WTC11 (cell line): ENCODE measurements at places on chromosomes 3 and 15. TPM values are rescaled to one million over a fixed set of nuclear protein-coding genes. Genes with fewer than 3 reads are reported as not detected.

- DNase-seq, result no peak
Measured at GRCh38 chr15:96367311-96368200, 37.1 kb downstream of the NR2F2 start.

- DNase-seq, result no peak
Measured at GRCh38 chr3:188084752-188085583, 69.0 kb upstream of the LPP start.

HES1 gene
- 28.4 to 65.9 TPM (median 62.3 TPM) in 3 replicates for total RNA-seq

ZCWPW2 gene
- 0.22 to 0.34 TPM (median 0.27 TPM) in 3 replicates for total RNA-seq

DNA sequence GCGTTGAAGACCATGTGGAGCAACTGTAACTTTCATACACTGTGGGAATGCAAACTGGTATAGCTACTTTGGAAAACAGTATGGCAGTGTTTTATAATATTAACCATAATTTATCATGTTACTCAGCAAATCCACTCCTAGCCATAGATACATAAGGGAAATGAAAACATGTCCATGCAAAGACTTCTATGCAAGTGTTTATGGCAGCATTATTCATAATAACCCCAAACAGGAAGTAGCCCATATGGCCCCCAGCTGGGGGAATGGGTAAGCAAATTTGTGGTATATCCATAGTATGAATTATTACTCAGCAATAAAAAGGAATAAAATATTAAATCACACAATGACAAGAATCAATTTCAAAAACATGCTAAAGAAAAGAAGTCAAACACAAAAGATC lies 23.0 kb upstream of the GATA2 start:
- no peak for DNase-seq

GRCh38 chr3:152047465-152047864 lies 174.0 kb downstream of the SUCNR1 start:
- no peak for DNase-seq

PIK3CA gene
- 9.4 to 10.5 TPM (median 10.1 TPM) in 3 replicates for total RNA-seq

DNA sequence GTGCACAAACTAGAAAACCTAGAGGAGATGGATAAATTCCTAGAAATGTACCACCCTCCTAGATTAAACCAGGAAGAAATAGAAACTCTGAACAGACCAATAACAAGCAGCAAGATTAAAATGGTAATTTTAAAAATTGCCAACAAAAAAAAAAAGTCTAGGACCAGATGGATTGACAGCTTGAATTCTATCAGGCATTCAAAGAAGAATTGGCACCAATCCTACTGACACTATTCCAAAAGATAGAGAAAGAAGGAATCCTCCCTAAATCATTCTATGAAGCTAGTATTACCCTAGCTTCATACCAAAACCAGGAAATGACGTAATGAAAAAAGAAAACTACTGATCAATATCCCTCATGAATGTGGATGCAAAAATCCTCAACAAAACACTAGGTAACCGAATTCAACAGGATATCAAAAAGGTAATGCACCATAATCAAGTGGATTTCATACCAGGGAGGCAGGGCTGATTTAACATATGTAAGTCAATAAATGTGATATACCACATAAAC lies 10.1 kb upstream of the CCR1 start:
- no peak for DNase-seq

GRCh38 chr3:112767777-112768176 lies 78.9 kb downstream of the CD200R1L start:
- DNase-seq, result no peak

SLC4A7 gene
- 87.0 to 93.7 TPM (median 90.8 TPM) in 3 replicates for total RNA-seq

DNA sequence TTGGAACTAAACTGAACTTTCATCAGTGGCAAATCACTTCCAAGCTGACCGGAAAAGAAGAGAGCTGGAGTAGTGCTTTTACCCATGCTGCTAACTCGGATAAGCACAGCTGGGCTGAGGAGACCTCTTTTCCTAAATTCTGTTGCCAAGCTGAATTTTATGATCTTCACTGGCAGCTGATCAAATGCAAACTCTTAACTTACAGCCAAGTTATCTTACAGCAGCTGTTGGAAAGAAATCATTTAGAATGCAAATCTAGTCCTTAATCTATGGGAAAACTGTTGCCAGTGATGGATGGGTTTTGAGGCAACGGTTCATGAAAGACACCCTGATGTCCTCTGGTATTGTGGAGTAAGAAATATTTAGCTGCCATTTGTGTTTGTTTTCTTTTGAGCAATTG lies 216.5 kb downstream of the ZNF385D start:
- no peak for DNase-seq

DNA sequence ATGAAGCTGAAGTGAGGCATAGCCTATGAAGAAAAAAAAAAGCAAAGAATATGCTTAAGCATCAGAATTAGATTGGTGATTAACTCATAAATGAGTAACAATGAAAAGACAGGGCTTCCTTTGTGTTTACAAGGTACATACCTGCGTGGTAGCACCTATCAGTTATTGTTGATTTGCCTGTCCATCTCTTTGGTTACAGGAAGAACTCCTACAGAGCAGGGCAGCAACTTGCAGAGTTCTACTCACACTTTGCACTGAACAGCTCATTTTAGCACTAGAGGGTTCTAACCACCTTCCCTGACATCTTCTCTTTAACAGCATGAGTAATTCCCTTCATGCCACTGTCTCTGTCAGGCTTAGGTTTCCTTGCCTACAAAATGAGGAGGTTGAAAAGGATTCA lies 166.0 kb downstream of the DPH6 start:
- no peak for DNase-seq

- DNase-seq, result no peak
Measured at GRCh38 chr15:100180921-100181320, 160.9 kb downstream of the ADAMTS17 start.

LRRK1 gene
- 5.9 to 7.6 TPM (median 6.3 TPM) in 3 replicates for total RNA-seq

- peak; percentile 5 for DNase-seq
Measured at GRCh38 chr3:50660386-50660785, 14.3 kb upstream of the DOCK3 start.

DNA sequence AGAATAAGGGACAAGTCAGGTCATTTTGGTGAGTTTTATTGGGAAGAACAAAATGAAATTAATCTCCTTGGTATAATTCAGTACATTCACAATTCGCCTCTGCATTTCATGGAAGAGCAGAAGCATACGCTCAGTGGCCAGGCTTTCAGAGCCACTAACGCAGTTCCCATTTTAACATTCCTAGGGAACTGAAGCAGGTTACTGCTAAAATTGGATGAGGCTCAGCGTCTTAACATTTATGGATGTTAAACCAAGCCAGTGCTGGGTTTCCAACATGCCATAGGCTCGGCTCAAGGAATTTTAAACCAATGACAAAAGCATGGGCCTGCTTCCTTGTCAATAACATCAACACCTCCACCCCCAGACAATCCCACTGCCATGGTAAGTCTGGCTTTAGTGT lies 172.7 kb upstream of the PRICKLE2 start:
- DNase-seq, result no peak

GPR156 gene
- 0.72 to 1.8 TPM (median 1.5 TPM) in 3 replicates for total RNA-seq

DNA sequence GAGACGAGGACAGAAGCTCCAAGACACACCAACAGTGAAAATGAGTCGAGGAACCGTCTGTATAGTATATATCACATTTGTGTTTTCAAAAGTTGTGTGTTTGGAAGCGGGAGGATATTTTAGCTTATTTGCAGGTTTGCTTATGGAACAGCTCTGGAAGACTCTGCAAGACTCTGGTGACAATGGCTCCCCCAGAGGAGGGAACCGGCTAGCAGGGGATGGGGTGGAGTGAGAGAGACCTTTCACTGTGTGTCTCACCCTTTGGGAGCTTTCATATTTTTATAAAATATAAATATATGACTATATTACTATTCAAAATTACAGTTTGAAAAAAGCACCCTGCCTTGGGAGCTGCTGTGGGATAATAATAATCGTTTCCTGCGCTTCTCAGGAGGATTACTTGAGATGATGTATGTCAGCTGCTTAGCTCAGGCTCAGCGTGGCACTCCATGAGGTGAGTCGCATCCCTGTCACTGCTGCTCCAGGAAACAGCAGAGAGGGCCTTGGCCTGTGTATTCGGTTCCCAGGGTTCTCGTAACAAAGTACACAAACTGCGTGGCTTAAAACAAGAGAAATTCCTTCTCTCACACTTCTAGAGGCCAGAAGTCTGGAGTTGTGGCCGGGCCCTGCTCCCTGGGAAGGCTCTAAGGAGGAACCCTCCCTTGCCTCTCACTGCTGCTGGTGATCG lies 183.9 kb downstream of the FAM43A start:
- no peak for DNase-seq

DNA sequence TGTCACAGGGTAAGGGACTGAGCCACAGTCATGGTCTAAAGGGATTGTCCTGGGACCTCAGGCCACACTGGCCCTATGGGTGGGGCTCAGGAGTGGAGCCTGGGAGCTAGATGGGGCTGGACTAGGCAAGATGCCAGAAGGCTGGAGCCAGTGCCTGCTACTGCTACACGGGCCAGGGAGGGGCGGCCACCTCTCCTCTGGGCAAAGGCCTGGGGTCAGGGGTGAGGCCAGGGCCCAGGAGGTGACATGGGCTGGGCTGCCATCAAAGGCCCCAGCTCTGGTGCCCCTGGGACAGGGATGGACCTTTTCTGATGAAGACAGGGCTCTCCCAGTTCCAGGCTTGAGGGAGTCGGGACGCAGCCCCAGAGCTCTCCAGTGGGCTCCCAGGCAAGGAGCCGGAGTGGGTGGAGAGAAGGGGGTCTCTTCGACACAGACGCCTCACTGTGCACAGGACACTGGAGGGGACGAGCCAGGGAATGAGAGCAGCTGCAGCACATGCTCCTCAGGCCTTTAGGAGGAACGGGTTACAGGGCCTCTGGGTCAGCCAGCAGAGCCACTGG lies 62.1 kb upstream of the IQSEC1 start:
- no peak for DNase-seq

C3orf52 gene
- total RNA-seq, result 10.2 to 14.3 TPM (median 10.3 TPM) in 3 replicates

RETNLB gene
- not detected in 3 replicates for total RNA-seq

SLCO2A1 gene
- 2.3 to 3.3 TPM (median 3.3 TPM) in 3 replicates for total RNA-seq

AGBL1 gene
- total RNA-seq, result 0.07 TPM in 1 of 3 replicates, not detected in the others

DNA sequence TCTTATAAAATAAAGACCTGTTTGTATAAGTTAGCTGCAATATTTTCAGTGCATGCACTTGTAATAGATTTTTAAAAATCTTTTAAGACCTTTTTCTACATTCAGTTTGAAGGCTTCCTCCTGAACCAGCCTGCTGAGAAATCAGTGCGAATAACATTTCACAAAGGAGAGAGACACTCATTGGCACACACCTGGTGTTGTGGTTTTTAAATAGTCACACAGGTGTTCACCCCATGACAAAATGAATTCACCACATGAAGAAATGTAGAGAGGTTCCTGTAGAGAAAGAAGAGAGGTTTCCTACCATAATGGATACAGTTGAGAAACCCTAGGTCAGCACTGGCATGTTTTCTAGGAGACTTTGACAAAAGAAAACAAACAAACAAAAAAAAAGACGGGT lies 237.3 kb downstream of the CNTN6 start:
- no peak for DNase-seq

DNA sequence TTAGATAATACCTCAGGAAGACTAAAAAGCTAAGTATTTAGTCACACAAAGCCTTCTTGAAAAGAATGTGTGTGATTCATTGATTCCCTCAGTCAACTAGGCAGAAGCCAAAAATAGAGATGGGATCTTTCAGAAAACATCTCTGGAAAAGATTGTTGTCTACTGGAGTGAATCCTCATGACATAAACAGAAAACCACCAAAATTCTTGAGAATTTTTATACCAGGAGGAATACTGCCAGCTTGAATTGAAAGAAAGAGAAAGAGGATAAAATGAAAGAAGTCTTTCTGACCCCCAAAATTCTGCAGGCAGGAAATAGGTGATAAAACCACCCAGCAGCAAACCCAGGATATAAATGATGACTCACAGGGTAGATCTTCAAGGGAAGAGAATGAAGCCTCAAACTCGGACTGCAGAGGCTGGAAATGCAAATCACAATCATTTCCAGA lies 363.1 kb upstream of the PLSCR5 start:
- no peak for DNase-seq

GRCh38 chr15:25972141-25972675 lies 109.1 kb upstream of the ATP10A start:
- DNase-seq, result no peak

GRCh38 chr15:69608661-69609060 lies 156.0 kb downstream of the RPLP1 start:
- no peak for DNase-seq

DNA sequence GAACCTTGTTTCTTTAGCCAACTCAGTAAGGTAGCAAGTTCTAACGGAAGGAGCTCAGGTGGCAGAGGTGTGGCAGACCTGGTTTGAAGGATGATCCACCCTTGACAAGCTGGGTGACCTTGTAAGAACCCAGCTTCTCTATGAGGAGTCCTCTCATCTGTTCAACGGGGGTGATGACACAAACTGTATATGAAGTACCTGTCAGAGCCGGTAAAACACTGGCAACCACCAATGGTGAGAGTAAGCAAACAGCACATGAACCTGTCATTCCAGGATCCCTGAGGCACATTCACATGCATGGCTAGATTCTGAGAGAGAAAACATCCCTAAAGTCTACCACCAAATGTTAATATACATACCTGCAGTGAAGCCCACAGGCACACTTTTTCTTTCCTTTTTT lies 2.4 kb downstream of the SCAP start:
- no peak for DNase-seq

DNA sequence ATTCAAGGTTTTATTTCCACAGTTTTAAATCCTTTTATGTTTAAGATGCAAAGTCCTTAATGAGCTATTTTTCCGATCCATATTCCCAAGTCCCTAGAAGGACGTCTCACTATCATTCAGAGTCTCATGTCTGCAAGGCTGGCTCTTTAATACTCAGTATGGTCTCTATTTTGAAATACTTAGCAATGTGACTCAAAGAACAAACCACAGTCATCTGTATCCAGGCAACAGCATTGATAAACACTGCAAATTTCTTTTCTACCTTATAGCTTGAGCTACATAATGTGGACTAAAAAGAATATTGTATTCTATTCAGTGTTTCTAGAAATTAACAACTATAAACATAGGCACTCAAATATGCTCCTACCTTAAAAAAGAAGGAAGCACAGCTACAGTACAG lies 588.3 kb upstream of the NAALADL2 start:
- no peak for DNase-seq

ISG20 gene
- 3.8 to 5.6 TPM (median 4.5 TPM) in 3 replicates for total RNA-seq

DNA sequence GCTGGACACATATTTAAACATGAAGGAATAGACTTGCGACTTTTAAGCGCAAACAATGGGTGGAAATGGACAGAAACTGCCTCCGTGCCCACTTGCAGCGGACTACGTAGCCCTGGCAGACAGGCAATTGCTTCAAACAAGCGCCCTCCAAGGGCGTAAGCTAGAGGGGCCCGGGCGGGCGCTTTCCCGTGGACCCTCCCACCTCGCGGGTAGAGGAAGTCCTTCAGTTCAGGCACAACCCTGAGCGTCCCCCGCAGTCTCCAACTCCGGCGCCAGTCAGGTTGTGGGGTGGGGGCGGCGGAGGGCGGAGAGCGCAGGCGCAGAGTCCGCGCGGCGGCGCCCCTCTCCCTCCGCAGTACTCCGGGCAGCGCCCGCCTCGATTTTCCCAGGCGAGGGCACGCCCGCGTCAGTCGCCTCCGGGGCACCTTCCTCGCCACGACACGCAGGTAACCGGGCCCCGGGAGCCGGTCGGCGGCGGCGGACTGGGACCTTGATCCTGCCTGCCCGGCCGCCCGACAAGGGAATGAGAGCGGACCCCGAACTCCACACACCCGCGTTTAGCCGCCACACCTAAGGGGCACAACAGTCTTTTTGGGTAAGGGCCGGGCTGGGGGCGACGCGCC lies at the start of gene SLC35G2:
SLC35G2 (plus strand) TSS at position 358 of the 623 bp plus-strand sequence. CDS start 35,335 bp downstream, outside the sequence.
- peak; percentile 78 for DNase-seq

- no peak for DNase-seq
Measured at GRCh38 chr3:158220575-158220974, 110.7 kb downstream of the RSRC1 start.
